CD4-positive, alpha-beta memory T cell (primary cell): ENCODE measurements at places on chromosomes 13 and 19. TPM values are rescaled to one million over a fixed set of nuclear protein-coding genes. Genes with fewer than 3 reads are reported as not detected.

Gene ZNF557
- total RNA-seq, result 32.3 TPM

Gene PRR36
- 0.29 TPM for total RNA-seq

Gene NLRP5
- not detected for total RNA-seq

Gene KLK7
- total RNA-seq, result not detected

Gene KLK4
- total RNA-seq, result not detected

Gene GPR183
- total RNA-seq, result 203 TPM

Gene FCHO1
- 113 TPM for total RNA-seq

Gene IQCN
- total RNA-seq, result 5.5 TPM

Gene INSL3
- 5.0 TPM for total RNA-seq

Gene SIGLEC10
- 0.12 TPM for total RNA-seq

Gene GZMM
- 28.7 TPM for total RNA-seq

Gene ZNF814
- total RNA-seq, result 35.3 TPM

Gene TPTE2
- not detected for total RNA-seq

Gene UGGT2
- total RNA-seq, result not detected

Gene FGF22
- 1.9 TPM for total RNA-seq

Gene TEKTIP1
- total RNA-seq, result 10.6 TPM

Gene SYNGR4
- not detected for total RNA-seq

Gene TNNT1
- total RNA-seq, result not detected

Gene LRP3
- total RNA-seq, result not detected

Gene ZNF491
- 3.0 TPM for total RNA-seq

Gene PSG7
- not detected for total RNA-seq

Gene PSG3
- not detected for total RNA-seq

Gene EDDM13
- total RNA-seq, result not detected

Gene TNFRSF19
- total RNA-seq, result not detected

Gene ZNF285
- 2.0 TPM for total RNA-seq

Gene SIGLEC6
- not detected for total RNA-seq

Gene KLK15
- total RNA-seq, result not detected

Gene PDX1
- total RNA-seq, result not detected

Gene ZNF865
- total RNA-seq, result 20.3 TPM
